Stimulated activated CD4-positive, alpha-beta T cell treated with anti-CD3 and anti-CD28 coated beads, Interleukin-2, amount 100 ng/mL, for 24 hours (primary cell): ENCODE measurements at places on chromosomes 16 and 17.

DNA sequence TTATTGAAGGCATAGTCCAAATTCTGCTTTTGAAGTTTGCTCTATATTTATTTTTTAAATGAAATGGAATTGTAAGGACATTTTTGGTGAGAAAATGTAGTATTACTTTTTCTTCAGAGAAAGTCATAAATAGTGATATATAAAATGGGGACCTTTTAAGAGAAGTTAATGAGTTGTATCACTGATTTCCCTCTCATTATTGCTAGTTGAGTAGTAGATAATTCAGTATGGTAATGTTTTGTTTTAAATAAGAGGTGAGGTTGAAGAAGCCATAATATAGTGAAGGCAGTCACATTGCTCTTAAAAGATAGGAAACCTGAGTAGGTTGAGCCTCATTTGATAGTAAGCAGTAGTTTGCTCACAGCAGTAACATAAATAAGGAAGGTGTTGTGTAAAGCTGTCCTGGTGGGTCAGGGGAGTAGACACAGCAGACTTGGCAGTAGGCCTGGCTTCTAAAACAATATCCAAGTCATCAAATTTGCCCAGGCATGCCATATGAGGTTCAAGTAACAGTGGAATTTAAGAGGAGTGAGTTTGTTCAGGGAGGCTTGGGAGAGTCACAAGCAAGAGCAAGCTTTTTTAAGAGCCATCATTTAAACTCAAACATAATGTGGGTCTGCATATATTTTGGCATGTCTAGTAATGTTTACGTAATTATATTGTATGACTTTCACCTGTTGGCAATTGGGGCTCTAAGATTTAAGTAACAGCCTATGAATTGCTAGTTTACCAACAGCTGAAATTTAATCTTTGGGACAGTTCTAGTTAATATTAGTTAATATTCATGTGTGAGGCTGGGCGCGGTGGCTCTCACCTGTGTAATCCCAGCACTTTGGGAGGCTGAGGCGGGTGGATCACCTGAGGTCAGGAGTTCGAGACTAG lies 6.5 kb downstream of the NFATC3 start:
- no peak for DNase-seq

- no peak for DNase-seq
Measured at GRCh38 chr17:48174833-48175523, 67.4 kb downstream of the SNX11 start.

DNA sequence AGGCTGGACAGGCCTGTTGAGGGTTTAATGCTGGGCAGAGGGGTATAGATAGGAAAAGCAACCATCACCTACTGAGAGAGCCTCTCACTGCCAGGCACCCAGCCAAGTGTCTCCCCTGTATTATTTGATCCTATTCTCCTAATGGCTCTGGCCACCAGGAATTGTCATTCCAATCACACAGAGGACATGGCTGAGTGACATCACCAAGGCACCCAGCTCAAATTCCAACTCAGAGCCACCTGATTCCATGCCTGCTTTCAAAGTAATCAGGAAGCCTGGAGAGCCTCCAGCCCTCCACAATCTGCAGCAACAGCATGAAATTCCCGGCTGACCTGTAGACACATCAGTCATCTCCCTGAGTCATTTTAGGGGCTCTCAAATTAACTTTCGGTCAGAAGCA lies 368.9 kb upstream of the C16orf82 start:
- DNase-seq: no peak

DNA sequence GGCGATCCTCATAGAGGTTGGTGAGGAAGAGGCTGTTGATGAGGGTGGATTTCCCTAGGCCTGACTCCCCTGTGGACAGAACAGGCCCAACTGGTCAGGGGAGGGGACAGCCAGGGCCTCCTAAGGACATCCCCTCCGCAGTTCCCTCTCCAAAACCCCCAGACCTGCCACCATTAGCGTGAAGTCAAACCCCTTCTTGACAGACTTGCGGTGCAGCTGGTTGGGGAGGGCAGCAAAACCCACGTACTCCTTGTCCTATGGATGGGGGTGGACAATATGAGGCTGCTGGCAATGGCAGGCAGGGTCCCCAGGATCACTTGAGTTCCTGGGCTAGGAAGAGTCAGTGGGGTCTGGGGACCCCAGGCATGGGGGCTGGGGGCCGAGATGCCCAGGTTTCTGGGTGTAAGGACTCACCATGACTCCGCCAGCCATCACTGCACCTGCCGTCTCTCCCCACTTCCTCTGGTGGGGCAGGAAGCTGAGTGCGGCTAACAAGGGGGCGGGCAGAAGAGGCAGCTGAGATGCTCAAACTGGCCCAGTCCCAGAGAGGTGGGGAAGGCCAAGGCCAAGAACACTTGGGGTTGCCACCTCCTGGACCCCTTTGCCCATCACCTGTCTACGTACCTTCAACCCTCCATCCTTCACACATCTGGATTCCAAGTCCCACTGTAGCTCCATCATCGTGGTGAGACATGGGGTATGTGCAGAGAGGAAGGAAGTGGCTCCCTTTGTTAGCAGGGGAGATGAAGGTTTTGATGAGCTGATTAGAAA lies at the start of gene SEPTIN1:
SEPTIN1 (minus strand) TSS at position 451 of the 771 bp plus-strand sequence; CDS start at position 432, 19 bp downstream.
- DNase-seq: peak; percentile 77

GRCh38 chr17:30915833-30916611 lies 5.7 kb upstream of the ADAP2 start:
- DNase-seq: no peak

DNA sequence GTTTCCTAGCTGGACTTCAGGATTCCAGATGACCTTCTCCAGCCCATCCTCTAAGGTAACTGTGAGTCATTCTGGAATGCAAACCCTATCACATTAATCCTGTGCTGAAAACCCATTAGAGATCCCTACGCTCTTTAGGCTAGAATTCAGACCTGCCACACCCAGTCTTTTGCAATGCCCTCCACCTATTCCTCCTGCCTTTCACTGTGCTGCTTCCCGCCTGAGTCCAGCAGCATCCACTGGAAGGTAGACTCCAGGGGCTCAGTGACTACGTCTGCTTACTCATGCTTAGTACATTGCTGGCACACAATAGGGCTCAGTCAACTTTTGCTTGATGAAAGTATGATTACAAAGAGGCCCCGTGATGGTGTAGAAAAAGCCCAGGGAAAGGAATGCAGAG lies 121.1 kb downstream of the SPACA3 start:
- DNase-seq: no peak

DNA sequence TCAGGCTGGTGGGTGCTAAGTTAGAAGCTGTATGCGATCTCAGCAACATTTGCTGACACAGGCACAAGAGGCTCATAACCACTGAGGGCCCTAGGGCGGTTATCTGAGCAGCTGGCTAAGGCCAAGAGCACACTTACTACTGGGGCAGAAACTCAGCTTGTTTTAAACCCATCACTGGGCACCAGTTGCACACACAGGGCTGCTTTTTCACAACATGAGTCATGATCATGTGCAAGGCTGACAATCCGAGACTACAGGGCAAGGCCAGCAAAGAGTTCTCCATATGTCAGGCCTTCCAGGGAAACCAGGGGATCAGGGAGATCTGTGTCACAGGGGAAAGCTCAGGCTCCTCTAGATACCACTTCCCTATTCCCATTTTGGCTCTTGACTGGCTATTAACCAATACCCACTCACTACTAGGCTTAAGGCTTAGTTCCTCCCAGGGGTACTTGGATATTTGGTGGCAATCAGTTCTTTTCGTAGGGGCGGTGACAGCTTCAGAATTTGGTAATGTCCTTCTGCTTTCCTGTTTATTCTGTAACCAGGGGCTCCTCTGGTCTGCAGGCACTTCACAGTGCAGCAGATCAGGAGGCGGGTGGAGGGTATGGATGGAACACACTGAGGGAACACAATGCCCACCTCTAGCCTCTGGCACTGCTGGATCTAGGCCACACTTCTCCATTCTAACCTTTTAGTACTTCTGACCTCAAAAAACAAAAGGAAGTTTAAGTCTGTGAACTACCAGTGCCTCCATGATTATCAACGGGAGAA lies 44.9 kb upstream of the ERN1 start:
- no peak for DNase-seq

- no peak for DNase-seq
Measured at GRCh38 chr16:13110124-13110796, 208.9 kb downstream of the SHISA9 start.

DNA sequence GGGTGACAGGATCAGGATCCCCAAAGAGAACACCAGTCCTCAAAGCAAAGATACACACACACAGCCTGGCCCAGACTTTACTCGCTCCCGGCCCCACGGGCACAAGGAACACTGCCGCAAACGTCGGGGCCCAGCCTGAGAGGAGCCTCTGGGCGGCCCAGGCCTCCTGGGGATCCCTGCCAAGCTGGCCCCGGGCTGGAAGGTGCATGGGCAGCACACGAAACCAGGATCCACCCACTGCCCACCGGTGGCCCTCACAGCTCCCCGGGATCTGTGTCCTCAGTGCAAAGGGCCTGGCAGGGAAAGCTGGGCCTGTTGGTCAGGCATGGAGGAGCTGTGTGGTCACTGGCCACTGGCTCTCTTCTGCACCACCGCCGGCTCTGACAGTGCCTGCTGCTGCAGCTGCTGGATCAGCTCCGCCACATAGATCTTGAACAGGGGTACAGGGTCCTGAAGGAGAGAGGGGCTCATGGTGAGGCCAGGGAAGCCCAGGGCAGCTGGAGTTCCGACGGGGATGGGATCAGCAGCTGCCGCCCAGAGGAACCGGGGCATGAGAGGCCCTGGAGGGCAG lies 2.9 kb downstream of the MRPL28 start:
- DNase-seq: no peak

DNA sequence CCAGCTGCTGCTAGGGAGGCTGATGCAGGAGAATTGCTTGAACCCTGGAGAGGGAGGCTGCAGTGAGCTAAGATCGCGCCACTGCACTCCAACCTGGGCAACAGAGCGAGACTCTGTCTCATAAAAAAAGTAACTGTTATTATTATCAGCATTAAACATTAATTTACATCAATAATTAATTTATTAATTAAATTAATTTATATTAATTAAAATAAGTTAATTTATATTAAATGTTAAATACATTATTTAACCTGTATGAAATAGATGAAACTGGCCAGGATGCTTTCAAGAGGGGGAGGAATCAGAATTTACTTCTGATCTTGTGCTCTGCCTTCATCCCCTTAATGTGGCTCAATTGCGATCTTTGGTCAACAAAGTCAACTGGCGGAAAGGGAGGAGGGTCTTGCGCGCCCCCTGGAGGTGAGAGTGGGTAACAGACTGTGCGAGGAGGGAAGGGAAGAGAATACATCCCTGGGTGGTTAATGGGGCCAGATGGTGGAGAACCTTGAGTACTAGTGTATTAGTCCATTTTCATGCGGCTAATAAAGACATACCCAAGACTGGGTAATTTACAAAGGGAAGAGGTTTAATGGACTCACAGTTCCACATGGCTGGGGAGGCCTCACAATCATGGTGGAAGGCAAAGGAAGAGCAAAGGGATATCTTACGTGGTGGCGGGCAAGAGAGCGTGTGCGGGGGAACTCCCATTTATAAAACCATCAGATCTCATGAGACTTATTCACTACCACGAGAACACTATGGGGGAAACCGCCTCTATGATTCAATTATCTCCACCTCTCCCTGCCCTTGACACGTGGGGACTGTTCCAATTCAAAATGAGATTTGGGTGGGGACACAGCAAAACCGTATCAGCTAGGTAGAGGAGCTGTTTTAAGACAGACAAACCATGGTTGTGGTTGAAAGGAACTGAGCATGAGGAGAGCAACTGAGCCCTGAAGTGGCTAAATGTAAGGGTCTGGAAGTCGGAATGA lies 15.7 kb upstream of the CPPED1 start:
- DNase-seq: peak; percentile 86

GRCh38 chr16:7391694-7392093 lies 59.0 kb downstream of the RBFOX1 start:
- DNase-seq: no peak

DNA sequence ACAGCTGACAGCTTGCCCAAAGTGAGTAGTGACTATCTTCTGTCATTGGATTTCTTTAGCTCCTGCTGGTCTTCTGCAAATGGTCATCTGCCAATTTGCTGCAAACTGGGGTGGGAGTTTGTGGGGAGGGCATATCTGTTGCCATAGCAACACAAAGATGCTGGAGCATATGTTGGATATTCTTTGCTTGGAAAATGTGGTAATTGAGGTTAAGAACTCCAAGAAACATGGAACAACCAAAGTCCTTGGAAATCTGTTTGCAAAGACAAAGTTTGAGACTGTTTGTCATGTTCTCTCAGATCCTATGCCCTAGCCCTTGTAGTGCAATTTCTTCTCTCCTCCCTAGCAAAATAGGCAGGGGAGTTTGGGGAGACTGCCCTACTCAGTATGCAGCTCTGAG lies 155.3 kb downstream of the PRKCB start:
- DNase-seq: no peak

GRCh38 chr17:29196769-29197515 lies 16.7 kb upstream of the MYO18A start:
- DNase-seq: no peak

DNA sequence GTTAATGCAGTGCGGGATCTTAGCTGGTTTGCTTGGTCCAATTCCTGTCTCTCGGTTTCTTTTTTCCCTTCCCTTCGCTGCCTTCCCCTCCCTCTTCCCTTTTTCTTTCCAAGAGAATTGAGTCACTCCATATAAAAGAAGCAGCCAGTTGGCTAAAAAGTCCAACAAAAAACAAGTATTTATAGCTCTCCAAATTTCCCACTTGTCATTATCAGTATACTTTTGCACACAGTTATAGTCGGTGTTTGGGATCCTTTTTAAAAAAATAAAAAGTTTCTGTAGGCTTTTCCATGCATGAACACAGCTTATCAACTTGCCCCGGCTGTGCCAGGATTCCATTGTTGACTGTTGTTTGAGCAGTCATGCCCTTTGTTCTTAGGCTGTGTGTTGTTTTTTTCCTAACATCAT lies 24.9 kb downstream of the HMOX2 start:
- no peak for DNase-seq

DNA sequence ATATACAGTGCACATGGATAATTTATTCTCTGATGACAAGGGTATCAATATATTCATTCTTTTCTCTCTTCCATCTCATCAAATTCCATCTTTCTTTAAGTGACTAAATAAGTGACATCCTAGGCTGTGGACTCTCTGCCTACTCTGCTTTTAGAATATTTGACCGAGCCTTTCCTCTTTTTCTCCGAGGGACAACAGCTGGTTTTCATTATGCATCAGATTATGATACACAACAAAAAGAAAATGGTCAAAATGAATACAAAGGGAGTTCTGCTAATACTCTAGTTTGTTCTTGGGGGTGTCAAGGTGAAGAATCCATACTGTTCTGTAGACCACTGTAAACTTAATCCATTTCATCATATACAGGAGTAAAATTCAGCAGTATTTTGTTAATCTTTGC lies 942.6 kb downstream of the KCNJ2 start:
- DNase-seq: no peak

- no peak for DNase-seq
Measured at GRCh38 chr16:9094011-9094846, 2.8 kb downstream of the HAPSTR1 start.

GRCh38 chr17:76416457-76416856 lies 32.0 kb downstream of the SPHK1 start:
- DNase-seq: no peak

GRCh38 chr17:78972507-78973105 lies 7.1 kb downstream of the LGALS3BP start:
- DNase-seq: no peak

GRCh38 chr17:79752175-79752574 lies 21.4 kb downstream of the ENPP7 start:
- no peak for DNase-seq

- DNase-seq: no peak
Measured at GRCh38 chr17:78957128-78957527, 22.6 kb downstream of the LGALS3BP start.

- peak; percentile 46 for DNase-seq
Measured at GRCh38 chr16:57299009-57299718, 14.7 kb upstream of the PLLP start.

- DNase-seq: no peak
Measured at GRCh38 chr17:352421-353212, at the start of gene RPH3AL. Gene RPH3AL, minus strand, starts transcription at chr17:352807. Its CDS starts 25,264 bp downstream, at chr17:327543.

GRCh38 chr17:31400481-31400950 lies 9.0 kb downstream of the RAB11FIP4 start:
- DNase-seq: no peak
